ENCODE measurements at places on chromosomes 12 and 14. TPM values are rescaled to one million over a fixed set of nuclear protein-coding genes. Genes with fewer than 3 reads are reported as not detected.
A peak's percentile ranks its signal among the peaks of the same experiment; 100 is the strongest.

SERPINA1 gene
- total RNA-seq, result 0.53 TPM

GRCh38 chr14:102924632-102925588 is 2.4 kb downstream of the AMN start:
- no peak overlapping the region for H3K27ac ChIP-seq
- peaks cover 13% of the 10 kb centered on the region for H3K4me1 ChIP-seq
- peaks cover 43% of the 10 kb centered on the region for H3K27me3 ChIP-seq
- H3K36me3 ChIP-seq, result no peaks in the 10 kb centered on the region
- H3K4me3 ChIP-seq, result no peak overlapping the region

GRCh38 chr12:89991807-89992590 is 283.4 kb upstream of the ATP2B1 start:
- no peak for DNase-seq
- H3K27ac ChIP-seq, result no peak overlapping the region
- H3K36me3 ChIP-seq, result no peaks in the 10 kb centered on the region
- peaks cover 5% of the 10 kb centered on the region for H3K4me1 ChIP-seq

- no peaks in the 10 kb centered on the region for H3K36me3 ChIP-seq
- H3K4me3 ChIP-seq, result no peak overlapping the region
- H3K4me1 ChIP-seq, result no peaks in the 10 kb centered on the region
- no peak overlapping the region for H3K27ac ChIP-seq
- no peaks in the 10 kb centered on the region for H3K27me3 ChIP-seq
Measured at GRCh38 chr12:87280893-87281292, 748.3 kb downstream of the C12orf50 start.

DNA sequence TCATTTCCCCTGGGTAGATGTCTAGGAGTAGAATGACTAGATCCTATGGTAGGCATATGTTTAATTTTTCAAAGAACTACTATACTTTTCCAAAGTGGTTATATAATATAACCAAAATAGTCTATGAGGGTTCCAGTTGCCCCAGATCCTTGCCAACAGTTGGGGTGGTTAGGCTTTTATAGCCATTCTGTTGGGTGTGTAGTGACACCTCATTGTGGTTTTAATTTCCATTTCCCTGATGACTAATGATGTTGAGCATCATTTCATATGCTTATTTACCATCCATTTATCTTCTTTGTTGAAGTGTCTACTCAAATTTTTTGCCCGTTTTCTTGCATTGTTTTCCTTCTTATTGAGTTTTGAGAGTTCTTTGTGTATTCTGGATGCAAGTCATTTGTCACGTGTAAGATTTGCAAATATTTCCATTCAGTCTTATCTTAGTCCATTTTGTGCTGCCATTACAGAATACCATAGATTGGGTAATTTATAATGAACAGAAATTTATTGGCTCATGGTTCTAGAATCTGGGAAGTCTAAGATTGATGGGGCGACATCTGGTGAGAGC is 4.7 kb downstream of the SYNE2 start:
- peaks cover 57% of the 10 kb centered on the region for H3K4me1 ChIP-seq
- peak; percentile 37 for DNase-seq
- H3K36me3 ChIP-seq, result peaks cover 31% of the 10 kb centered on the region
- H3K27me3 ChIP-seq, result peaks cover 5% of the 10 kb centered on the region

- H3K4me1 ChIP-seq, result peaks cover 8% of the 10 kb centered on the region
- no peak overlapping the region for H3K4me3 ChIP-seq
- no peak overlapping the region for H3K27ac ChIP-seq
- no peaks in the 10 kb centered on the region for H3K36me3 ChIP-seq
- H3K27me3 ChIP-seq, result no peaks in the 10 kb centered on the region
Measured at GRCh38 chr14:98957211-98958047, 314.6 kb downstream of the BCL11B start.

DNA sequence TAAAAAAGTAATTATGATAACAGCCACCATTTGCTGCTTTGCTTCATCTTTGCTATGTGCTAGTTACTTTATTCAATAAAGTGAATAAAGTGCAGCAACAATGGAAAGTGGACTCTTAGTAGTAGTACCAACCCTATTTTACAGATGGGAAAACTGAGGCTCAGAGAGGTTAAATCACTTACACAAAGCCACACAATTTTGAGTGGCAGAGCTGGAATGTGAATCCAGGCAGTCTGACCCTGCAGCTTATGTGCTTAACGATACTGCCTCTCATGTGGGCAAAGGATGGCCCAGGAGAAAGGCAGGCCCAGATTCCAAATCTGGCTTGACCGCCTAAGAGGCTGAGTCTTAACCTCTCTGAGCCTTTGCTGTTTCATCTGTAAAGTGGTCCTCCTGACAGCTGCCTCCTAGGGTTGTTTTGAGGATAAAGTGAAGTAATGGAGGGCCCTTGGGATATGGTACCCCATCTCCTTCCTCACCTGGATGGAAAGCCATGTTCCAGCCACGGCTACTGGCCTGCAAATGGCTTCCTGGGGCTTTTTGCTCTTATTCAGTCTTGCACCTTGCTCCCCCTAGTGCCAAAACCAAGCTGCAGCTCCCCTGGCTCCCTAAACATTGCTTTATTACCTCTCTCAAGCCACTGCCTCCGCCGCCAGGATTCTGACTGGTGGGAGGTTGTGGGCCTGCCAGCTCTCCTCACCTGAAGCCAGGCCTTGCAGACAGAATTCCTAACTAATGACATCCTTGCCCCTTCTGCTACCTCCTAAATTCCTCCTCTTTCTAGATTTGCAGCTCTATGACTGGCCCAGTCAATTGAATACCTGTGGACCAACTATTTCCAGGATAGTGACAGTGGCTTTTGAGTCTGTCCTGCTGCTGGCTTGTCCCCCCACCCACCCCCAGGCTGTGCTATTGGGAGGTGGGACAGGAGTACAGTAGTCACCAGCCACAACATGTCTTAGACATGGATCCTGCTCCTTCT is 283.3 kb upstream of the PWP1 start:
- peak overlapping the region; percentile 44 for H3K27ac ChIP-seq
- H3K4me3 ChIP-seq, result no peak overlapping the region
- no peaks in the 10 kb centered on the region for H3K27me3 ChIP-seq
- H3K36me3 ChIP-seq, result peaks cover 2% of the 10 kb centered on the region
- DNase-seq, result peak; percentile 68

DNA sequence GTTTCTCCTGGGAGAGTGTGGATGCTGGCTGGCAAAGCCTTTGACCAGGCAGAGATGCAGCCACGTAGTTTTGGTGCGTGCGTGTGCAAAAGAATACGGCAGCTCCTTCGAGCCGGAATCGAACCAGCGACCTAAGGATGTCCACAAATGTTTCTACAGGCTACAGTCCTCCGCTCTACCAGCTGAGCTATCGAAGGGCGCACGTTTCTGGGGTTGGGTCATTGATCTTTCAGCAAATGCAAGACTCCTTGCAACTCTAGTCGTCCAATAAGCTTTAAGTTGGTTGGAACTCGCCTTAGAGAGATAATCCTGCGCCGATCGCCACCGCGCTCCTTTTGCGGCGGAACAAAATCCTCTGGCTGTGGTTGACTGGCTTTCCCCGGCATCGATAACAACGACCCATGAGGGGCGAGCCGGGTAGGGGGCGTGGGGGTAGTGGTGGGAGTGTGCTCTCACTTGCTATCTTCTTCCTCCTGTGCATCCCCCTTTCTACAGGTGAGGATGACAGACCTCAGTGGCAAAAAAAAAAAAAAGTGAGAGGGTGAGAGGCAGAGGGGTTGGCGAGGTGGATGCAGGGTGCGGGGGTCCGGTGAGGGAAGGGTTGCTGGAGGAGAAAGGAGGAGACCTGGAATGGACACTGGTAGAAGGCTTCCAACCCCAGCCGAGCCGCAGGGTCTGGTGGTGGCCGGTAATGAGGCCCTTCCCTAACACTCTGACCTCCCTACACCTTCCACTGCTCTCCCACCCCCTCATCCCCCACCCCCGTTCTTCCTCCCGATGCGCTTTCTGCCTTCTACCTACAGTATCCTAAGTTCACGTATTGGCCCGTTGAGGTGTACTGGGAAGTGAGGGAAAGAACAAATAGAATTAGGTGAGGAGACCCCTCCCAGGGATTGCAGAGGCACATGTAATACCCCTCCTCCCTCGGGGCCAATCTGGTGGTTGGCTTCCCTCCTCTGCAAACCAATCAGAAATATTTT is 11.8 kb upstream of the OR6S1 start:
- H3K4me1 ChIP-seq, result peaks cover 30% of the 10 kb centered on the region
- H3K27ac ChIP-seq, result no peak overlapping the region
- peak; percentile 63 for DNase-seq
- H3K4me3 ChIP-seq, result peak overlapping the region; percentile 48
- H3K36me3 ChIP-seq, result no peaks in the 10 kb centered on the region

DNA sequence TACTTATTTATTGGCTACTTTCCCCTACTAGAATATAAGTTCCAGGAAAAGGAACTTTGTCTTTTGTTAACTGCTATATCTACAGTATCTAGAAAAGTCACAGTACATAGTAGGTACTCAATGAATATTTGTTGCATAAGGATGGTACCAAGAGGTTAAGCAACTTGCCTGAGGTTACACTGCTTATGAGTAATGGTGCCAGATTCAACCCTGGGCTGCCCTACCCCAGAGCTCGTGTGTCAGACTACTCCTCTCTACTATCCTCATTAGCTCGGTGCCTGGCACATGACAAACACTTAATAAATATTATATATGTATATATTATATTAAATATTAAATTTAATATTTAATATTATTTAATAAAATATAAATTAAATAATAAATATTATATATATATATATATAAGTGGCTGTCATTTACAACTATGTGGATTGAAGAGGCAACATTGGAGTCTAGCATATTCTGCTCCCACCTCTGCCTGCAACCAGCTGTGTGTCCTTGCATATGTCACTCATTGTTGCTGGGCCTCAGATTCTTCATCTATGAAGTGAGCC is 25.4 kb downstream of the UTP20 start:
- no peaks in the 10 kb centered on the region for H3K4me1 ChIP-seq
- no peak overlapping the region for H3K4me3 ChIP-seq
- H3K27me3 ChIP-seq, result no peaks in the 10 kb centered on the region
- H3K36me3 ChIP-seq, result peaks cover 18% of the 10 kb centered on the region
- no peak overlapping the region for H3K27ac ChIP-seq

DNA sequence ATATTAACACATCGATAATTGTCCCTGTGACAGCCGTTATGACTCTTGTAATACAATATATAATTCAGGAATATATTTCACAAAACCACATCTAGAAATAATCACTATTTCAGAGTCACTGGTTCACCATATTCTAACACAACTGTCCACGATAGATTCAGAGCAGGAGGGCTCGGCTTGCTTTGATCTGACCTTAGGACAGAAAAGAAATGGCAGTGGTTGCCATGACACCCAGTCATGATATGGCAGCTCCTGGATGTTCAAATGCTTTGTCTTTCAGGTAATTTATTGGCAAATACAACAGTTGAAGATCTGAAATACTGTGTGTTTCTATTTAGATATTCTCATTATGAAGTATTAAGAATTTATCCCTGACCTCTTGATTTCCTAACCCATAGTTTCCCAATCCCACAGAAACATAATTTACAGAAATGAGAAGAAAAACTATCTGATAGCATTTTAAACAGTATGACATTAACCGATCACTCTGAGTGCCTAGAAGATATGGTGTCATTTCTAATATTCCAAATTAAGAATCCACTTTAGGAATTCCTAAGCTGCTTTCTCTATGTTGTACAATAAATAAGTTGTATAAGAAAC is 116.4 kb downstream of the EPS8 start:
- peaks cover 2% of the 10 kb centered on the region for H3K27me3 ChIP-seq
- no peaks in the 10 kb centered on the region for H3K4me1 ChIP-seq
- H3K36me3 ChIP-seq, result no peaks in the 10 kb centered on the region
- no peak overlapping the region for H3K4me3 ChIP-seq
- no peak for DNase-seq
- no peak overlapping the region for H3K27ac ChIP-seq

- no peaks in the 10 kb centered on the region for H3K36me3 ChIP-seq
- H3K27ac ChIP-seq, result no peak overlapping the region
- no peak overlapping the region for H3K4me3 ChIP-seq
- H3K4me1 ChIP-seq, result no peaks in the 10 kb centered on the region
Measured at GRCh38 chr14:95052016-95052585, 105.2 kb downstream of the DICER1 start.

- peaks cover 12% of the 10 kb centered on the region for H3K27me3 ChIP-seq
- H3K27ac ChIP-seq, result peak overlapping the region; percentile 68
- peak; percentile 95 for DNase-seq
- H3K4me1 ChIP-seq, result peaks cover 12% of the 10 kb centered on the region
- H3K4me3 ChIP-seq, result peak overlapping the region; percentile 93
Measured at GRCh38 chr14:103920981-103921854, 7.0 kb upstream of the TDRD9 start.

DNA sequence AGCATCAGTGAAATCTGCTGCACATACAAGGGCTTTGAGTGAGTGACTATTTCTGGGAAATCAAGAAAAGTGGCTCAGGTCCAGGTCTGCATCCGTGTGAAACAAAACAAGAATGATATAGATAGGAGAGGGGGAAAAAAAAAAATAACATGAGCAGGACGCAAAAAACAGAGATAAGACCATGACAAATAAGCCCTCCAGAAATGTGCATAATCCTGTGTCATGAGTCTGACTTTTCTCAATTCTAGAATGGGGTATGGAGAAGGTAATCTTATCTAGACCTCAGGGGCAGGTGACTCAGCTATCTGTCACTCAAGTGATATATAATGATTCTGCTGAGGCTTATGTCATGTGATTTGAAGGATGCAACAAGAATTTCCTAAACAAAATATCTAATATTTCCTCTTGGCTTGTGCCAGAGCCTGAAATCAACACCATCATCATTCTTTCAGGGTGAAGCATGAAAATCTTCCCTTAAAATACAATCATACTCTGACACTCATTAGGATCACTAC is 250.0 kb downstream of the PHLDA1 start:
- H3K4me1 ChIP-seq, result peaks cover 11% of the 10 kb centered on the region
- H3K36me3 ChIP-seq, result no peaks in the 10 kb centered on the region
- no peak overlapping the region for H3K27ac ChIP-seq
- no peak for DNase-seq
- H3K4me3 ChIP-seq, result no peak overlapping the region

DNA sequence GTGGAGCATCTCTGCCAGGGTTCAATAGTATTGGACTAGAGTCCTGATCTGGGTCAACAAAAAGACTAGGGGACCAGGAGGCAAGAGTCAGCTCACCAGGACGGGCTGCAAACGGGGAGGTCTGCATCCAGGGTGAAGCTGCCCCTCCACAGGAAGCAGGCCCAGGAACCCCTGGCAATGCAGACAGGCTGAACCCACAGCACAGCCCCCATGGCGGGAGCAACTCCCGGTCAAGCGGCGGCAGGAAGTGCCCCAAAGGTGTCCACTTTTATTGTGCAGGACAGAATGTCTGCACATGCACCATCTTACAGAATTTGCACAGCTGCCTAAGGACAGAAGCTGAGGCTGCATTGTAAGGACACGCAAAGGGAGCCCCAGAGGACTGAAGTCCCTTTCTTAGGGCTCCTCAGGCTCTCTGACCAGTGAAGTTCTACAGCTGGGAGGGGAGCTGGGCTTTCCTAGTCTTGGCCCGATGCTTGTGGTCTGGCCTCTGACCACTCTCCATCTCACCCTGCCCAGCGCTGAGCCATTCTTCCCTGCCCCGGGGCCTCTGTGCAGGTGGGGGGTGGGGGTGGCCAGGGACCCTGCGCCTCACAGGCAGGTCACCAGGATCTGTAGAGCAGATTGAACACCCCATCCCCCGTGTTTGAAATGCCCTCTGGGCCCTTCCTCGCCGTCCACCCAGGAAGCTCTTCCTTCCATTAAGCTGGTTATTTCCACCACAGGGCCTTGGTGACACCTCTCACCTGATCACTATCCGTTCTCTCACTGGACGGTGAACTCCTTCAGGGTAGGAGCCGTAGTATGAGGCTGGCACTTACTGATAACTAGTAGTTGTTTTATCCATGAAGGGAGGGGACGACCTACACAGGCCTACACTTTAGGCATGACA is 75.9 kb downstream of the NINJ2 start:
- no peaks in the 10 kb centered on the region for H3K36me3 ChIP-seq
- H3K27ac ChIP-seq, result no peak overlapping the region
- H3K4me1 ChIP-seq, result no peaks in the 10 kb centered on the region
- peaks cover 2% of the 10 kb centered on the region for H3K27me3 ChIP-seq
- no peak for DNase-seq

Data from activated CD4-positive, alpha-beta memory T cell treated with anti-CD3 and anti-CD28 coated beads, Interleukin-2, amount 10 ng/mL, durations not matched to agents 7 days and 5 days (primary cell).